ENCODE measurements at places on chromosomes 3 and 15.
A peak's percentile ranks its signal among the peaks of the same experiment; 100 is the strongest.

GRCh38 chr15:89450076-89451006 lies 46.0 kb downstream of the RHCG start:
- DNase-seq: no peak

GRCh38 chr3:102668247-102668646 lies 233.4 kb downstream of the ZPLD1 start:
- no peak for DNase-seq

GRCh38 chr15:83838763-83839162 lies 184.8 kb downstream of the ADAMTSL3 start:
- no peak for DNase-seq

DNA sequence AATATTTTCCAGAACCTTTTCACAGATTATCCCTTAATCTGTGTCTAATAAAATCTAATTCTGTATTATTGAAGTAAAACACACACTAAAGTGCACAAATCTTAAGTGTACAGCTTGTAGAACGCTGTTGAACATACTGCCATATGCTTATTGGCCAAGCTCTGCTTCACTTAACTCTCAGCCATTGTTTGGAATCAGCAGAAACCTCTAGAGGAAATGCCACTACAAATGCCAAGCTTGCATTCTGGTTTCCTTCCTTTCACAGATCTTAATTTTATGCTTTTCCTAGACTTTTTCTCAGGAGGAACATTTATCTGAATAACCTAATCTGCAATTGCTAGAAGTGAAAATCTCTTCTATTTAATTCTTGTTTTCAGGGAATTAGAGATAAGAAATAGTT lies 10.1 kb downstream of the MNS1 start:
- DNase-seq: no peak

GRCh38 chr15:40894681-40895448 lies 615 bp downstream of the VPS18 start:
- peak; percentile 28 for DNase-seq

GRCh38 chr3:134364061-134364935 lies 9.9 kb downstream of the AMOTL2 start:
- peak; percentile 23 for DNase-seq

DNA sequence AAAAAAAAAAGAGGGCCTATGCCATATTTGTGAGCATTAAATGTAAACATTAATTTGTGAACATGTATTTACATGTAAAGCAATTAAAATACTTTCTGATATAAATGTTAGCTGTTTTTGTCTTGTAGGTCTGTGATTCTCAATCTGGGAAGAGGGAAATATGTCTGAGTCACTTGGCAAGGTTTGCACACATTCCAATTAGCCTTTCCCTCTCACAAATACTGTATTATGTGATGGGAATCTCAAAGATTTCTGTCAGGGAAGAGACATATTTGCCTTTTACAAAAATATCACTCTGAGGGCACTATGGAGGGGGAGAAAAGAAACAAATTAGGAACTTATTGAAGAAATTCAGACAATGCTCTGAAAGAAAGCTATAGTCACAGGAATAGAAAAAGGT lies 483.6 kb downstream of the GBE1 start:
- DNase-seq: no peak

DNA sequence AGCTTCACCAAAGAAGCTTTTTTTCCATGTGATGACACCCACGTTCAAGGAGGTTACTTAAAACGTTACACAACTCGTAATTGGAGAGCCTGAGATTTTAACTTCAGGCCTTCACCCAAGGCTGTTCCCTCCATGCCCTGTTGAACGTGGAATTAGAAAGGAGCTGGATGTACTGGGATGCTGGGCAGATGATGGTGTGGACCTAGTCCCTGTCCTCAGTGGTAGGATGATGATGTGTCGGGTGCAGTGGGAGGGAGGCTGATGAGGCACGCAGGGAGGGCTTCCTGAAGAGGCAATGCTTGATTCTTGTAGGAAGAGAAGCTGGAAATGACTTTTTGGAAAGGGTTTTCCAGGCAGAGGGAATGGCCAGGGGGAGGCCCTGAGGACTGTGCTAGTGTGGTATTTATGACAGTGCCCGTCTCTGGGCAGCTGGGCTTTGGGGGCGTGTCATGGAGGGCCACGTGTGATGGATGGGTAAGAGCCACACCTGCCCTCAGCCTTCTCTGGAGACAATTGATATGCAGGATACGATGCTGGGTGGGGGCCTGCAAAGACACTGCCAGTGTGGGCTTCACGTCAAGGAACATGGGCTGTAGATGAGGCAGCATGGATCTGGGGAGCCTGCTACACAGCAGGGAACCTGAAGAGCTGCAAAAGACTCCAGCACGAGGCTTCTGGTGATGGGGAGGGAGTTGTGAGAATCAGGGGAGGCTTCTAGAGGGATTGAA lies 15.3 kb downstream of the SYNM start:
- DNase-seq: no peak

DNA sequence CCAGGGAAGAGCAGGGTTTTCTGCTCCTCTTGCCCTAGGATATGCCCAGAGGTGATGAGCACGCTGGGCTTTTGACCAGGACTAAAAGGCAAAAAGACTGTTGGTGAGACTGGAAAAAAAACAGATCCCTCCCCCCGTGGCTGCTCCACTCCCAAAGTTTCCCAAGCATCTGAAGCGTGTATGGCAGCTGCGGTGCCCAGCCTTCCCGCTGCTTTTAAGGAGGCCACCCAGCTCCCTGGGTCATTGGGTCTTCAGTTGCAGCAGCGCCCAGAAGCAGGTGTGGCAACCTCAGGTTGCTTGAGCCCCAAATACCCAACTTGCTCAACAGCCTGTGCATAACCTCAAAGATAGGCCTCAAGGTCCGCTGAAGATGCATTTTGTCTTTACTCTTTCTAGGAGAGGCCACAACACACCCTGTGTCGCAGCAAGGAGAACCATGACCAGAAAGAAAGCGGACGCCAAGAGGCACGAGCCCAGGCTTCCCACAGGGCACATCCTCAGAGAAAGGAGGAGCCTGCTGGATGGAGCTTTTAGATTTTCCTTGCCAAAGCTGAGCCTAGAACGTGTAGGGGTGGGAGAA lies 2.0 kb downstream of the SRGAP3 start:
- no peak for DNase-seq

Data from naive thymus-derived CD8-positive, alpha-beta T cell (primary cell).